Endodermal cell (in vitro differentiated cells): ENCODE measurements at places on chromosomes 7 and 10. TPM values are rescaled to one million over a fixed set of nuclear protein-coding genes. Genes with fewer than 3 reads are reported as not detected.

Gene ARHGEF5
- total RNA-seq: 15.0 to 24.6 TPM (median 22.8 TPM) in 3 replicates

Gene CTNNA3
- 3.2 to 4.9 TPM (median 4.2 TPM) in 3 replicates for total RNA-seq

DNA sequence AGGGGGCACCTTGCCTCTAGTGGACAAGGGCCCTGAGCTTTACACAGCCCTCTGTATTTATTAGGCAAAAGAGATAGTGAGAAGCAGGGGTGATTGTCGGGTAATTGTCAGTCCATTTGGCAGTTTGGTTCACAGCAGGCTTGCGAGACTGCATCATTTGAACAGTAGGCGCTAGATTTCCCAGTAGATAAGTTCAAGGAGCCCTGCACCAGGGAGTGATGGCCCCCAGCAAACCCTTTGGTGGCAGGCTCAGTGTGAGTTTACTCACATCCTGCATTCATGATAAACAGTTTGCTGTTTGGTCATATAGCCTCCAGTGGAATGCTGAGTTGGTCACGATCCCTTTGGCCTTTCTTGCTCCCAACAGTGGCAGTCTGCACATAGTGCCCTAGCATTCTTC lies 59.4 kb downstream of the MARCHF5 start:
- H3K27ac ChIP-seq: no peak overlapping the region
- peaks cover 18% of the 10 kb centered on the region for H3K27me3 ChIP-seq
- no peak overlapping the region for H3K4me3 ChIP-seq
- peak; percentile 86 for DNase-seq

- no peaks in the 10 kb centered on the region for H3K4me1 ChIP-seq
- peak; percentile 11 for DNase-seq
- no peaks in the 10 kb centered on the region for H3K27me3 ChIP-seq
- H3K36me3 ChIP-seq: no peaks in the 10 kb centered on the region
- H3K4me3 ChIP-seq: no peak overlapping the region
- no peak overlapping the region for H3K27ac ChIP-seq
Measured at GRCh38 chr7:30926313-30926712, 14.7 kb downstream of the AQP1 start.

GRCh38 chr10:89165923-89166322 lies 41.2 kb downstream of the CH25H start:
- no peak overlapping the region for H3K27ac ChIP-seq
- H3K27me3 ChIP-seq: no peaks in the 10 kb centered on the region
- no peaks in the 10 kb centered on the region for H3K4me1 ChIP-seq
- DNase-seq: no peak
- no peaks in the 10 kb centered on the region for H3K36me3 ChIP-seq

GRCh38 chr10:107059068-107059804 lies 105.3 kb downstream of the SORCS1 start:
- no peak for DNase-seq
- H3K27me3 ChIP-seq: no peaks in the 10 kb centered on the region
- H3K36me3 ChIP-seq: no peaks in the 10 kb centered on the region
- H3K4me3 ChIP-seq: no peak overlapping the region
- peaks cover 21% of the 10 kb centered on the region for H3K4me1 ChIP-seq
- H3K27ac ChIP-seq: peak overlapping the region; percentile 33

Gene PDE1C
- 0.26 and 0.29 TPM in 2 replicates for total RNA-seq

DNA sequence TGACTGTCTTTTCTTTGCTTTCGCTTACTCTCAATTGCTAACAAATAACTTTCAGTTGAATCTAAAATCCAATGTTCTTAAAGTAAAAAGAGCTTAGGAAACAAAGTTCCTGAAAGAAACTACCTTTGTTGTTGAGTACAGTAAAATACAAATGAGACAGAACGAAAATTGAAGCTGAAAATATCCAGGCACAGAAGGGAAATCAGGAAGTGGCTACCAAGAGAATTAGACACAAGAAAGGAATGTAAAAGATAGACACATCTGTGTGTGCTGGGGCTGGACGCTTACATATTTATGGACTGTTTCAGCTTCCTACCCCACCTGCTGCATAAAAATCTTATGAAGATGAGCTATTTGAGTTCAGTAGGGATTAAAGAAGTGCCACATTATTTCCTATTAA lies 161.7 kb upstream of the PLXDC2 start:
- H3K4me1 ChIP-seq: no peaks in the 10 kb centered on the region
- no peaks in the 10 kb centered on the region for H3K36me3 ChIP-seq
- no peak overlapping the region for H3K27ac ChIP-seq
- no peak overlapping the region for H3K4me3 ChIP-seq
- DNase-seq: no peak

DNA sequence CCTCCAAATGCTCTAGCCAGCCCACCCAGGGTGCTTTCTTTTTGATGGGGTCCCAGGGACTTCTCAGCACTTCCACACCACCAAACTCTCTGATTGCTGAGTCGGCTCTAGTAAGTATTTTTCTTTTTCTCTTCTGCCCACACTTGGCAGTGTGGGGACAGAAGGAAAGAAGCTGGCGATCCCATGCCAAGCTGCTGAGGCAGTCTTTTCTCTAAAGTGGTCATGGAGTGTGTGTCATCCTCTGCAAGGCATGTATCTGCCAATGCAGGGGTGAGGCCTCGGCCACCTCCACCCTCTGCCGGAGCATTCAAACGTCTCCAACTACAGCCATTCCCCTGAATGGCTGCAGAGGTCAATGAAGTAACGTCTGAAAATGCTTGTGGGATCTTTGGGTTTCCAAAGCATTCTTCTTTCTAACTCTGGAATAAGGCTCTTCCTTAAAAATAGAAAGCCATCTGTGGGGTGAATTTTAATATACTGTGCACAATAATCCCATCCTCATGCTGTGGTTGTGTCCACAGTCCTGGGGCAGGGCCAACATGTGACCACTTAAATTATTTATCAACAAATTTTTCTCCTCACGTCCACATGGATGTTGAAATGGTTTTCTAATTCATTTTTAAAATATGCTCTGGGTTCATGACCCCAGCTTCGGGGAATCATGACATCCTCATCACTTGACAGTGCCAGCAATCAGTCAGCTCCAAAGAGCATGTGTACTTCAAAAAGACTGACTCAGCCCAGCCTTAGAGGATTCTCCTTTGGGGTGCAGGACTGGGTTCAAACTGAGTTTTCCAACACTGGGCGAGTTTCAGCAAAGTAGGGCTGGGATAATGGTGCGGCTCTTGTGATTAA lies 171.3 kb upstream of the ITGB1 start:
- no peaks in the 10 kb centered on the region for H3K4me1 ChIP-seq
- no peaks in the 10 kb centered on the region for H3K27me3 ChIP-seq
- no peak for DNase-seq
- no peak overlapping the region for H3K4me3 ChIP-seq
- H3K36me3 ChIP-seq: no peaks in the 10 kb centered on the region

GRCh38 chr7:42233171-42233570 lies 3.8 kb downstream of the GLI3 start:
- H3K36me3 ChIP-seq: no peaks in the 10 kb centered on the region
- peak overlapping the region; percentile 86 for H3K4me3 ChIP-seq
- no peak overlapping the region for H3K27ac ChIP-seq

DNA sequence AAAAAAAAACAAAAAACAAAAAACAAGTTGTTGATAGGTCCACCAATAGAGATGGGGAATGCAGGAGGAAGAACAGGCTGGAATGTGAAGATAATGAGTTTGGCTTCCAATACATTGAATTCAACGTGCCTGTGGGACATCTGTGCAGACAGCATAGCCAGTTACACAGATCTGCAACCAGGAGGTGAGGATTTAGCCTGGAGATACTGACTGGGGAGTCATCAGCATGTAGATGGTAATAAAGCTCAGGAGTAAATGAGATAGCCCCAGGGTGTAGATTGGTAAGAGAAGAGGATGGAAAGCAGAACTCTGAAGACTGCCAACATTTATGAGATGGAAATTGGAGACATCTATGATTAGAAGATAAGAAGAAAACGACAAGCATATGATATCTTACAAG lies 4.7 kb upstream of the TRIM8 start:
- no peak for DNase-seq
- H3K27ac ChIP-seq: no peak overlapping the region
- no peaks in the 10 kb centered on the region for H3K4me1 ChIP-seq
- no peak overlapping the region for H3K4me3 ChIP-seq
- no peaks in the 10 kb centered on the region for H3K27me3 ChIP-seq

- H3K27ac ChIP-seq: no peak overlapping the region
- no peak overlapping the region for H3K4me3 ChIP-seq
- no peaks in the 10 kb centered on the region for H3K4me1 ChIP-seq
- no peaks in the 10 kb centered on the region for H3K27me3 ChIP-seq
- no peak for DNase-seq
Measured at GRCh38 chr7:55127622-55128081, 108.8 kb downstream of the EGFR start.

GRCh38 chr7:135980665-135981180 lies 3.6 kb upstream of the MTPN start:
- H3K27ac ChIP-seq: no peak overlapping the region
- H3K4me3 ChIP-seq: no peak overlapping the region
- no peaks in the 10 kb centered on the region for H3K36me3 ChIP-seq
- DNase-seq: no peak
- H3K4me1 ChIP-seq: peaks cover 2% of the 10 kb centered on the region

Gene OR2A42
- total RNA-seq: not detected in 3 replicates

DNA sequence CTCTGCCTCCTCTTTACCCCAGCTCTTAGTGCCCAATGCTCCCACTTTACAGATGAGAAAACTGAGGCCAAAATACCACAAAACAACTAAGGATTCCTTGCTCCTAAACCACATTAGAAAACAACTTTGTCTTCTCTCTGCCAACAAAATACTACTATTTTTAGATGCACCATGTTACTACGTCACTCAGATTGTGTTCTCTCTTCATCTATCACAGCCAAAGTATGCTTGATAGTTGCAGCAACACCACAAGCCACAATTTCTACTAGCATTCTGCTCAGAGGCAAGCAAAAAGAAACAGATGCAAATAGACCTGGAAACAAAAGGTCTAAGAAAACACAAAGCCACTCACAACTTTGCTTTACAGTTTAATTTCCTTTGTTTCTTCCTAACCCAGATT lies 3.3 kb upstream of the PDE1C start:
- no peak overlapping the region for H3K4me3 ChIP-seq
- no peaks in the 10 kb centered on the region for H3K4me1 ChIP-seq
- no peaks in the 10 kb centered on the region for H3K36me3 ChIP-seq
- peaks cover 67% of the 10 kb centered on the region for H3K27me3 ChIP-seq
- no peak overlapping the region for H3K27ac ChIP-seq

GRCh38 chr7:28155964-28156363 lies 24.6 kb downstream of the JAZF1 start:
- no peaks in the 10 kb centered on the region for H3K27me3 ChIP-seq
- no peak overlapping the region for H3K4me3 ChIP-seq
- no peak for DNase-seq
- H3K36me3 ChIP-seq: no peaks in the 10 kb centered on the region

DNA sequence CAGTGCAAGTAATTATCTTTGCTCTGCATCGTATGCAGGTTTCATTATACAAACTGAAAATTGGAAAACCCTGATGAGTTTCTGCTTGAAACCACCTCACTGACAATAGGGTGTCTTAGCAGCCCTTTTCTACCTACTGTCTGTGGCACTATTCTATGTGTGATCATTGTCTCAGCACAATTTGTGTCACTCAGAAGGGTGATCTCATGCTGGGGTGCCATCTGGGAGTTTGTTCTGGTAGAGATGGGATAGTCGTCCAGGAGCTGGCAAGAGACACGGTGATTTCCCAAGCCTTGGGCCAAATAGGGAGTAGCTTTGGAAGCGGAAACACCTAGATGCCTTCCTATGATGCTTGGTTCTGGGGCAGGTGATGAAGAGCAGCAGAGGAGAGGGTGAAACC lies 186.3 kb downstream of the FRMD4A start:
- no peak overlapping the region for H3K27ac ChIP-seq
- H3K27me3 ChIP-seq: no peaks in the 10 kb centered on the region
- H3K4me1 ChIP-seq: no peaks in the 10 kb centered on the region
- H3K4me3 ChIP-seq: no peak overlapping the region

Gene PYROXD2
- 5.5 and 9.2 TPM in 2 replicates for total RNA-seq

Gene TMEM229A
- 0.31 to 0.94 TPM in 2 of 3 replicates, not detected in the other for total RNA-seq
